Ascending aorta (tissue), 2 donors: ENCODE measurements at places on chromosomes 2 and 18.
A peak's percentile ranks its signal among the peaks of the same experiment; 100 is the strongest.

GRCh38 chr2:46967990-46968647 lies 52.5 kb upstream of the MCFD2 start:
- H3K27me3 ChIP-seq, result no peaks in the 10 kb centered on the region
- H3K27ac ChIP-seq, result peak overlapping the region; percentile 75
- no peaks in the 10 kb centered on the region for H3K36me3 ChIP-seq
- peak overlapping the region; percentile 34 for H3K4me3 ChIP-seq

DNA sequence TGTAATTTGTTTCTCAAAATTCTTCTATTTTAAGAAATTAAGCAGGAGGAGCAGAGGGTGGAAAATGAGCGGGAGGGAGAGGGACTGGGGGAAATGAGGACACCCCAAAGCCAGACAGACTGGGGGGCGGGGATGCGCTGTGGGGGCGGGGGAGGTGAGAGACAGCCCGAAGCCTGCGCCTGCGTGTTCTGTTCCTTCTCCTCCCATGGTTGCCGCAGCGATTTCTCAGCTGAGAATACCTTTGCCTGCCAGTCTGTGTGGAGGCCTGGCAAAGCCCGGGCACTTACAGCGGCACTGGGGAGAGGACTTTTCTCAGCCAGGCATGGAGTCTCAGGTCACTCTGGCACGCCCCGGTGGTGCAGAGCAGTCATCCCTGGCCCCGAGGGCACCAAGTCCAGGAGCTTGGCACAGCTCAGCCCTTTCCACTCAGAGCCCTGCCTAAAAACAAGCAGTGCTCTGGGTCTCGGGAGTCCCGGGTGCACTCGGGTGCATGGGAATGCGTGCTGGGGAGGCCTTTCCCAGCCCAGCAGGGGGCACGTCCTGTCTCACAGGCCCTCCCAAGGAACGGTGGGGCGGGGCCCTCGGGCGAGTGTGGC lies 289.3 kb upstream of the HS6ST1 start:
- H3K4me1 ChIP-seq, result no peaks in the 10 kb centered on the region
- H3K27me3 ChIP-seq, result no peaks in the 10 kb centered on the region
- no peak overlapping the region for H3K27ac ChIP-seq
- DNase-seq, result no peak
- H3K36me3 ChIP-seq, result no peaks in the 10 kb centered on the region

GRCh38 chr2:172607379-172607928 lies 51.6 kb downstream of the PDK1 start:
- no peaks in the 10 kb centered on the region for H3K4me1 ChIP-seq
- H3K36me3 ChIP-seq, result no peaks in the 10 kb centered on the region
- no peak overlapping the region for H3K4me3 ChIP-seq
- no peak overlapping the region for H3K27ac ChIP-seq

DNA sequence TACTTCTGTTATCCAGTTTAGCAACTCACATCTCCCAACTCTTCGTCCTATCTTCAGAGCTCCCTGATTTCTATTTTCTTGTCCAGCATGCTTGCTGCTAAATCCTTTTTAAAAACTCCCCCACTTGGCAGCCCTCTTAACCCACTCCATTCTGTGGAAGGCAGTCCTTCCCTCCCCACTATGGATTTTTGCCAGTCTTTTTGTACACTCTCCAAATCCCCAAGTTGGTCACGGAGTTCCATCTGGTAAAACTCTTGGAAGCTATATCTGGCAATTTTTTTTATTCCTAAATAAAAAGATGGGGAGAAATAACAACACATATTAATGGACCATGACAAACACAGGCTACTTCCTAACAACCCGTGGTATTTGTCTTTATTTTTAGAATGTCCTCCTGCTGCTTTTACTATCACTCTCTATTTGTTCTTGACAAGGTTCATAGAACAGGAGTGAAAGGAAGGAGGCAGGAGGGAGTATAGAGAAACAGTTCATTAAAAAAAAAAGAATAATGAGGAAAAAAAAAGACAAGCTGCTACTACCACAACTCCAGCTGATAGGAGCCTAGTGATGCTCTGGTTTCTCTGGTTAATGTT lies 120.0 kb upstream of the THSD7B start:
- no peaks in the 10 kb centered on the region for H3K36me3 ChIP-seq
- H3K27me3 ChIP-seq, result no peaks in the 10 kb centered on the region
- peak overlapping the region; percentile 39 for H3K27ac ChIP-seq
- H3K4me3 ChIP-seq, result no peak overlapping the region
- H3K4me1 ChIP-seq, result no peaks in the 10 kb centered on the region

- no peaks in the 10 kb centered on the region for H3K36me3 ChIP-seq
- H3K4me1 ChIP-seq, result no peaks in the 10 kb centered on the region
- no peak for DNase-seq
- no peak overlapping the region for H3K27ac ChIP-seq
Measured at GRCh38 chr2:50875561-50875960, 156.4 kb downstream of the NRXN1 start.
